Heart left ventricle (tissue), 16 donors: ENCODE measurements at places on chromosomes 5 and 9.
A peak's percentile ranks its signal among the peaks of the same experiment; 100 is the strongest.

- DNase-seq: no peak
These were observed 10.8 kb upstream of the ARSI start for GRCh38 chr5:150313501-150313900.

- no peak for DNase-seq
These were observed 453.1 kb upstream of the RGMB start for GRCh38 chr5:98320343-98320742.

- DNase-seq: no peak
These were observed 1.4 kb downstream of the SLC26A2 start for GRCh38 chr5:149961957-149962409.

DNA sequence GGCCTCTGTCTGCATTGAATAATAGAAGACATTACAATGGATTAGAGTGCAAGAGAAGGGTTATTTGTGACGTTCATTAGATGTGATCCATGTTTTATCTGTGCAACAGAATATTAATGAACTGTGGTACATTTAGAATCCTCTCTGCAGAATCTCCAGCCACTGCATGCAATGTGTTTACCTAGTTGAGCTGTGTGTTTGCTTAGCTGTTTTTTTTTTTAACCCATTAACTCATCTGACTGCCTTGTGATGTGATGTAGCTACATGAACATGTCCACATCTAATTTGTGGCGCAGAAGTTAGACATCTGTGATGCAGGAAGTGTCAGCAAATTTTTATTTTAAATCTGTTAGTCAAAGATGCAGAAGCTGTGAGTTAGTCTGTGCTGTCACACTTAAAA, 236.9 kb downstream of the CD180 start:
- no peak for DNase-seq

- DNase-seq: peak; percentile 95
These were observed 2.8 kb upstream of the RACK1 start for GRCh38 chr5:181246276-181247049.

- DNase-seq: no peak
These were observed 977.9 kb upstream of the NUDT12 start for GRCh38 chr5:104540448-104540847.

GRCh38 chr5:39100851-39101396, 26.7 kb upstream of the RICTOR start:
- no peak for DNase-seq

DNA sequence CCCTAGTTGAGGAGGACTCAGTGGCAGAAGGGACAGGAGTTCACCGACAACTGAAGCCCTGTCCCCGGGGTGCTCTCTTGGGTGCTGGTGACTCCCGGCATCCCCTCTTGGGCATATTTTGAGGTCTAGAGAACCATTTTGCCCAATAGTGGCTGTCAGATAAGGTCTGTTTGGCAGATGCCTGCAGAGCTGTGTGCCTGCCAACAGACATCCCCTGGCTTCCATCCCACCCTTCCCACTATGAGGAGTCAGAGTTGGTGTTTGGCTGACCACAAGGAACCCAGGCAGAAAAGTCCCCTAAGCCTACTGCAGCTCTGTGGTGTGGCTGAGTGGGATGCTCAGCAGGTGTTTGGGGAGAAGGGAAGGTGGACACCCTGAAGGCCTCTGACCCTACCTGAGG, 207.0 kb downstream of the AUH start:
- DNase-seq: no peak

DNA sequence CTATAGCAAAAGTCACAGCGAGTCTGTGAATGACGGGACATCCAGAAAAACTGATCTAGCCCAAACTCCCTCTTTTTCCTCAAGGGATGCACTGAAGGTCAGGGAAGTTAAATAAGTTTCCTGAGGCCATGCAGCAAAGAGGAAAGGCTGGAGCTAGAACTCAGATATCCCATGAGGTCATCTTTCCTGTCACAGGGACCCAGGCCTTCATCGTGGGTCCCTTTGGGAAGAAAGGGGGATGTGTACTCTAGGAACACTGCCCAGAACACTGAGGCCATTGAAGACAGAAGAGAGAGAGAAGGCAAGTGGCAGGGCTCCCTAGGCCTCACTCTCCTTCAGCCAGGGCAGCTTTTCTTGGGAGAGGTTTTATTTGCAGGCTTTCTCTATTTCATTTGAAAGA, 182.0 kb downstream of the EBF1 start:
- DNase-seq: peak; percentile 47

DNA sequence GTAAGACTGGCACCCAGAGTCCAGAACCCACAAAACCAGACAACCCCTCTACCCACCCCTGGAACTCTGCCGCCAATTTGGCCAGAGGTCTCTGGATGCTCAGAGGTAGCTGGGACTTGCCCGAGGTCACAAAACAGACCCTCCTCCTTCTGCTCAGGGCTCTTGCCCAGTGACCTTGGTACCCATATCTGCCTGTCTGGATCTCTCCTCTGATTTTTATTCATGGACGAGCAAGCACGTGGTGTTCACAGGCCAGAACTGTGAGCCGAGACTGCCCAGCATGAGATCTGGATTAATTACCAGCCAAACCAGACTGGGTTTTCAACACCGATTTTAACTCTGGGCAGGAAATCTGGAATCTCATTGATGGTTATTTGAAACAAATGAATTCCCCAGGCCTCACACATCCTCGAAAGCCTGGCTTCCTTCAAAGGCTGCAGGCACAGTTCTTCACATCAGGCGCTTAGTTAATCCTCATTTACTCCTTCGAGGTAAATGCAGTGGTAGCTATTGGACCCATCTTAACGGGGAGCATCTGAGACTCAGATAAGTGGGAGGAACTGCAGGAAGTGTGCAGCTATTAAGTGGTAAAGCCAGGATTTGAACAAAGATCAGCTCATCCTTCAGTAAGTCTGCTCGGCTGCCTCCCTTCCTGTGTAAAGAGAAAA, 21.4 kb downstream of the COL27A1 start:
- no peak for DNase-seq

DNA sequence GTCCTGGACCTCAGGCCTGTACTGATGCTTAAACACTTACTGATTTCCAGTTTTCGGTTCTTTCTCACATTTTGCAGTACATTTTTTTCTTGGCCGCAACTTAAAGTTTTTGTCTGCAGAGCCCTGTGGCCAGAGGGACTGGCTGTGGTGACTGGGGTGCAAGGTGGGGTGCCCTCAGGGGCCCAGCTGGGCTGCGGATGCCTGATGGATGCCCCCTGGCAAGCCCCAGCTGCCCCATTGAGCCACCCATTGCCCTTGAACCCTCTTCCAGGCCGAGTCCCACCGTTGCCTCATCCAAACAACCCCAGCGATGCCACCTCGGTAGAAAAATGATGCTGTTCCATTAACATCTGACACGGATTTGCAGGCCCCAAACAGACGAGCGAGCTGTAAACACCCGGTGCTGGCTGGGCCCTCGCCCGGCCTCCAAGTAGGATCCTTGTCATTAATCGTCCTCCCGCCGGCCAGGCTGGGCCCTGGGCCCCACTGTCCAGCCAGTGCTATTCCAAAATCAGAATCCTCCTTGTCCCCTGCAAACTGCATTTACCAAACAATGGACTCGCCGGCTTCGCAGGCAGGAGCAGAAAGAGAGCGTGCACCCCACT, 107.9 kb downstream of the PHF2 start:
- DNase-seq: no peak

- DNase-seq: peak; percentile 51
These were observed 13.1 kb downstream of the LRRC26 start for GRCh38 chr9:137156567-137157375.

DNA sequence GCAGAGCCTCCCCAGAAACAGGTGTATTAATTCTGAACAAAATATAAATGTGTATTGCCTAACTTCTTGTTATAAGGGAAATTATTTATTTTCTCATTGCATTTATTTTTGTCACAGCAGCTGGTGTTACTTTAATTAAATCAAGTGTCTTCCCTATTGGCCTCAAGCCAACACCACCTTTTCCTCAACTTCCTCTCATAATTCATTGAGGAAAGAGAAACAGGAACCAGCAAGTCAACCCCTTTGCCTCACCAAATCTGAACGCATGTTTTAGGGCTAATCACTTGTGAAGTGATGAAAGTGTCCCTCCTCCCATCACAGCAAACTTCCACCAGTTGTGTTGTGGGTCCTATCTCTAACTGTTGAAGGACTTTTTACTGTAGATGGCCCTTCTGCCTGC, 73.1 kb downstream of the DIRAS2 start:
- no peak for DNase-seq

DNA sequence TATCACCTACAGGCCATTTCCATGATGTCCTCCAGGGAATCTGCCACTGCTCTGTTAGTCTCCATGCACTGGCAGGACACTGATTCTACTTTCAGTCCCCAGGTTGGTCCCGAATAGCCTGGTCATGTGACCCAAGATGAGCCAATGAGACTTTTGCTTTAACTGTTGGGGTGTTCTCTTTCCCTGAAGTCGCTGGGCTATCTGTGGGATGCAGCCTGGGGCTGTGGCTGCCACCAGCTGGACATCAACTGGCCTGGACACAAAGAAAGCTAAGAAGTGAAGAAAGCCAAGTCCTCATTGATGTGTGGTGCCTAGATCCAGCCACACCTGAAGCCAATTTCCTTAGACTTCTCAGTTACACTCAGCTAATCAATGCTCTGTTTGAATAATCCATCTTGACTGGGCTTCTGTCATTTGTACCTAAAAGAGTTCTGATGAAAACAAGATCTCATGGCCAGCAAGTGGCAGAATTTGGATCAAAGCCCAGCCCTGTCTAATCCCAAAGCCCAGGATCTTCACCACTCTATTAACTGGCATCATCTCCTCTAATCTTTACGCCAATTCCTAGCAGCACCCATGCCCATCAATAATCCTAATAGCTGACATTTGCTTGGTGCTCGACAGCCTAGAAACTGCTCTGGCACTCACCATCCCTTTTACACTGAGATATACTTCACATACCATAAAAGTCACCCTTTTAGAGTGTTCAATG, 37.0 kb downstream of the SH3PXD2B start:
- DNase-seq: no peak

DNA sequence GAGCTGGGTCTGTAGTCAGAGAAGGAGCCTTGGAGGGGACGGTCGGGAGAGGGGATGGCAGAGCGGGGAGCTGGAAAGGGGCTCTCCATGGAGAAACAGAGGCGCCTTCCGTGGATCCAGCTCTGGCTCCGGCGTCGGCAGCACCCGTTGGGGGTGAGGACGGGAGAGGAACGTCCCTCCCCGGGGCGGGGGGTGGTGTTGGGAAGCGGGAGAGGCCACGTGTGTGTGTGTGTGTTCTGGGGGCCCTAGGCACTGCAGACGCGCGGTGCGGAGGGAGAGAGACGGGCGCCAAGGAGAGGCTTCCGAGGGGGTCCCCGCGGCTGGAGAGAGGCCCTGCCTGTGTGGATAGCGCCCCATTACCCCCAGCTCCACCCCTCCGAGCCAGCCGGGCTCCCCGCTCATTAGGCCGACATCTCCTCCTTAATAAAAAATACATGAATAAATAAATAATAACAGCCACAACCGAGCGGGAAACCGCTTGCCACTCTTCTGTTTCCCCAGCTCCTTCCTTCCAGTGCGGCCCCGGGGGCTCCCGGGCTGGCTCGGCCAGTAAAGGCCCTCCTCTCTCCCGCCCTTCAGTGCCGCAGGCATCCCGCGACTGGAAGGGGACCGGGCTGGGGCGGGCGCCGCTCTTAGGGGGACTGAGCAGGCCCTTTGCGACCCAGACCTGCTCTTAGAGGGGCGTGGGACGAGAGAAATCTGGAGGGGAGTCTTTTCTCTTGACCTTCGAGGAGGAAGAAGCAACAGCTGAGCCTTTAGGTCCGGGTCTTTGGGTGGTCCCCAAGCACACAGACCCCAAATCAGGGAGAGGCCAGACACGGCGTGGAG, 71.3 kb upstream of the ARAP3 start:
- DNase-seq: no peak

GRCh38 chr5:177103523-177104253, 17.0 kb downstream of the FGFR4 start:
- DNase-seq: no peak

DNA sequence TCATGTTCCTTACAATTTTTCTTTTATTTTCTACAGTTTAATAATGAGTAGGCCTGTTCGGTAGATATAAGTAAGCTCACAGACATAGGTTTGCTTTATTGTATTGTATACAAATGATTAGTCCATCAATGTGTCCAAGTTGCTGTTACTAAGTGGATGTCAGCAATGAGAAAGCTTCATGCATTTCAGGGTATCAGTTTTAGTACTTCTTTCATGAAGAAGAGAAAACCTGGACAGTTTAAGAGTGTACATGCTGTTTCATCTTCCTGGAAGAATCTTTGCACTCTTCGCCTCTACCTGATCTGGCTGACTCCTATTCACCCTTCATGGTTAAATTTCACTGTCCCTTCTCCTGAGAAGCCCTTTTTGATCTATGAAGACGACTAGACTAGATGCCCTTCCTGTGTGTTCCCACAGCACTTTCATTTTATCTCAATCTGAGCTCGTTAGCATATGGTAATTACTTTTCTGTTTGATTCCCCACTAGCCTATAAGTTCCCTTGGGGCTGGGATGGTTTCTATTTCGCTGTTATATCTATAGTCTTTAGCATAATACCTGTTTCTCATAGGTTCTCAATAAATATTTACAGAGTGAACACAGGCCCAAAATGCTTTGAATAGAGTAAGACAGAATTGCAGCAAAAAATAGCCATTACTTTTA, 70.7 kb downstream of the CETN3 start:
- DNase-seq: no peak
